ENCODE measurements at places on chromosomes 5 and 9.

GRCh38 chr5:170297589-170298462 lies at the start of gene LCP2:
LCP2 (minus strand) TSS chr5:170297777; CDS start chr5:170297611, 166 bp downstream.
- DNase-seq: no peak

GRCh38 chr9:124520206-124520596 lies 13.0 kb upstream of the NR5A1 start:
- DNase-seq: no peak

GRCh38 chr5:76607353-76607871 lies 15.8 kb downstream of the F2RL2 start:
- peak; percentile 50 for DNase-seq

DNA sequence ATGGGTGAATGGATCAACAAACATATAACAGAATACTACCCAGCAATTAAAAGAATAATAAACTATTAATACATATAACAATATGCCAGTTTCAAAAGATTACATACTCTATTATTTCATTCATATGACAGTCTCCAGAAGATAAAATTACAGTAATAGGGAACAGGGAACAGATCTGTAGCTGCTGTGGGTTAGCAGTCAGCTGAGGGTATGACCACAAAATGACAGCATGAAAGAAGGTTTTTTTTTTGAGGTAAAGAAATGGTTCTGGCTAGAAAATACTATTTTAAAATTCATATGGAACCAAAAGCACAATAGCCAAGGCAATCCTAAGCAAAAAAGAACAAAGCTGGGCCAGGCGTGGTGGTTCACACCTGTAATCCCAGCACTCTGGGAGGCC lies 73.0 kb upstream of the NR5A1 start:
- DNase-seq: no peak

DNA sequence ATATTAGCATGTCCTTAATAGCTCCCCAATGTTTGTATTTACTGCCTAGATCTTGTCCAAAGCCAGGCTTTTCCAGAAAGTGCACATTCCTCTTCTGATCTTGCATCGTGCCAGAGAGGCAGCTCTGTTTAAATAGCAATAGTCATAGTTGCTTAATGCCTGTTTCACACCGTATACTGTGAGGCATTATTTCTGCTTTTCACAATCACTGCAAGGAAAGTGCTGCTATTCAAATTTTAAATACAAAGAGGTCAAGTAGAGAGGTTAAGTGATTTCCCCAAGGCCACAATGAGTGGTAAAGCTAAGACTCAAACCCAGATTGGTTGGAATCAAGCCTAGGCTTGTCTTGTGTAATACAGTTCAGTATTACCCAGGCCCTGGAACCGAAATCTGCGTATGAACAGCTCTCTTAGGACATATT lies 153.6 kb downstream of the SNX18 start:
- peak; percentile 68 for DNase-seq

- DNase-seq: no peak
These were observed 209.8 kb downstream of the ADAMTS6 start for GRCh38 chr5:65271906-65272305.

DNA sequence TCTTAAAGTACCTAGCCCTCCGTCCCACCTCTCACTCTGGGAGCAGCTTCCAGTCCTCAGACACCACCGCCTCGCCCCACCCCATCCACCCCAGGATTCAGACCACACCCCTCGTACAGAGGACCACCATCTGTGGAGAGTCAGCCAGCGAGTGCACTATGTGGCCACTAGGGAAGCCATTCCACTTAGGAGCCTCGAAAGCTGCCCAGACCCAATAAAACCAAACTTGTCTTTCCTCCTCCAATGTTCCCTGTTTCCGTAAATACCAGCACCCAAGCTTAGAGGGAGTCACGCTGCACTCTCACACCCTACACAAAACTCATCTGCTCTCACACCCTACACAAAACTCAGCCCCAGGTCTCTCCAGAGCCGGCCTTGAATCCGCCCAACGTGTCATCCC lies 1.9 kb downstream of the GCNT4 start:
- peak; percentile 31 for DNase-seq

- DNase-seq: no peak
These were observed 3.6 kb downstream of the PSMD5 start for GRCh38 chr9:120839146-120839545.

- DNase-seq: peak; percentile 96
These were observed 190.5 kb downstream of the TTLL11 start for GRCh38 chr9:121902461-121903135.

- DNase-seq: no peak
These were observed 228.9 kb upstream of the CDH9 start for GRCh38 chr5:27267209-27267824.

- DNase-seq: no peak
These were observed 209.5 kb downstream of the SLIT3 start for GRCh38 chr5:169091396-169091980.

DNA sequence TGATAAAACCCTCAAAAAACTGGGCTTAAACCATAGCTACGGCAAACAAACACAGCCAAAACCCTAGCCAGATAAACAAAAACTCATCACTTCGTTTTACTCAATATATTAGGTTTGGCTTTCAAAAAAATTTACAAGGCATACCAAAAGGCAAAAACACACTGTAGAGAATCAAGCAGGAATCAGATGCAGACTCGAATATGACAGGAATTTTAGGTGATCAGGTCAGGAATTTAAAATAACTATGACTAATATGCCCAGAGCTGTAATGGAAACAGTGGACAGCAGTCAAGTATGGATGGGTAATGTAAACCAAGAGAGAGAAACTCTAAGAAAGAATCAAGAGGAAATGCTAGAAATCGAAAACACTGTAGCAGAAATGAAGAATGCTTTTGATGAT lies 26.5 kb upstream of the DOCK2 start:
- peak; percentile 44 for DNase-seq

GRCh38 chr9:74760031-74760700 lies 127.6 kb downstream of the TRPM6 start:
- DNase-seq: peak; percentile 78

DNA sequence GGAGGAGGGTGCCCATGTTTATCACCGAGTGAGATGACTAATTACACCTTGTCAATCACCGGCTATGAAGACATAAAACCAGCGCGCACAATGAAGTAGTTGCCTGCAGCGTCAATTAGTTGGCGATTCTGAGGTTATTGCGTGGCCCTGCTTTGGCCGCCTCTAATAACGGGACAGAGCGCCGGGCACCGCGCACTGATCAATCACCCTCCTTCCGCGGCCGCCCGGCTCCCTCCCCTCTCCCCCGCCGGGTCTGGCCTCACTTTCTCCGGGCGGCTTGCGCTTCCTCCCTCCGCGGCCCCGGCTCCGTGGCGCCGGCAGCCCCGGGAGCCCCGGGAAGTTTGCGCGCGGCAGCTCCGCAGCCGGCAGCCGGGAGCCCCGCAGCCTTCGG lies 3.3 kb upstream of the LHX2 start:
- DNase-seq: no peak

DNA sequence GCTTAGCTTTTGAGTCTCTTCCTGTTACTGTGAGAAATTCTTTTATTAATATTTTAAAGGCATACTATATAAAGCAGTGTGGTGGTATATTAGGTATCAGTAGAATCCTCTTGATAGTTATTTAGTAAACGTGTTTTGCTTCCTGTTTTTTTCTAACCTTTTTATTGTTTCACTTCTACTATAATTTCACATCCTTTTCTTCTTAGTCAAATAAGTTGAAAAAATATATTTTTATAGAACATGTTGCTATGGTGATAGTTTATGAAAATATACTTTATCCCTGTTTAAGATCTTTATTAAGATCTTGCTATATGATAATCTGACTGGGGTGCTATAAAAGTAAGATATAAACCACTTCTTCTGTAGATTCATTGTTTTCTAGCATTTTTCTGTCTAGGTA lies 2.1 kb downstream of the POLK start:
- no peak for DNase-seq

GRCh38 chr5:61953913-61954312 lies 352.1 kb upstream of the KIF2A start:
- no peak for DNase-seq

GRCh38 chr9:126534431-126535186 lies 79.1 kb upstream of the LMX1B start:
- no peak for DNase-seq

GRCh38 chr9:109251080-109251775 lies 69.6 kb downstream of the EPB41L4B start:
- DNase-seq: peak; percentile 58

DNA sequence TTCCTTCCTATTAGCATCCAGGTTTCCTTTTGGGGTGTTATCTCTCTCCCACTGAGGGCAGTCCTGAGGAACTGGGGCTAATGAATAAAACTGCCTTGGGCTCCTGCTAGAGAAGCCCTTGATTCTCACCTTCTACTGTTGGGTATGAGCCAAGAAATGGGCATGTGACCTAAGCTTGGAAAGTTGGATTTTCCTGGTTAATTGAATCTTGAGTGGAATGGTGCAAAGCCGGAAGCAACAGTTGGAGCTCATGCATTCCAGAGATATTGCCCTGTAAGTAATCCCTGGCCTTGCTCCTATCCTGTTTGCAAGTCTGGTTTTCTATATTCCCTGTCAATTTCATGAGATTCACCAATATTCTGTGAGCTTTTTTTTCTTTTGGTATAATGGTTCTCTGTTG lies 158.5 kb upstream of the ELL2 start:
- no peak for DNase-seq

GRCh38 chr9:93540305-93540704 lies 36.1 kb upstream of the PHF2 start:
- no peak for DNase-seq

GRCh38 chr9:137321726-137322361 lies 19.8 kb upstream of the NRARP start:
- no peak for DNase-seq

DNA sequence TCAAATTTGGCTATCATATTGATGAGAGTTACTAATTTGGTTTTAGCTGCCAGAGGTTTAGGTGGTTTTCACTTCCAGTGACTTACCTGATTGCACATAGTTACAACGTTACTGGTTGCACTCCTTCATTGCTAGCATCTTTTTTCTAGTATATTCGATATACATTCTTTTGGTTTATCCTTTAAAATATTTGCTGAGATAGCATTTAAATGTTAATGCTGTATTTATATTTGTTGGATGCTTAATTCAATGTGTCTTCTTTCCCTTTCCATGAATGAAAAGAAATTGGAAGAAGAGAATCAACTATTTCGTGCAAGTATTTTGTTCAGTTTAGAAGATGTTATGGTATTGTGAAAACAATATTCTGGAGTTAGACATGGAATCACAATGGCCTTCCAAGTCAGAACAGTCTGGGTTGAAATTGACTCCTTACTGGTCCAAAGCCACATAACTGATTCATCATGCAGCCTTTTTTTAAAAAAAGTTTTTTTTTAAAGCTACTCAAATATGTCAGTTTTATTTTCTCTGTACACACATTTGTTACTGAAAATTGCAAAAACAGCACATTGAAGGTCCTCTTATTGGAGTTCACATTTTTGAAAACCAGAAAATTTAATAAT lies 2.2 kb downstream of the SPIN1 start:
- no peak for DNase-seq

DNA sequence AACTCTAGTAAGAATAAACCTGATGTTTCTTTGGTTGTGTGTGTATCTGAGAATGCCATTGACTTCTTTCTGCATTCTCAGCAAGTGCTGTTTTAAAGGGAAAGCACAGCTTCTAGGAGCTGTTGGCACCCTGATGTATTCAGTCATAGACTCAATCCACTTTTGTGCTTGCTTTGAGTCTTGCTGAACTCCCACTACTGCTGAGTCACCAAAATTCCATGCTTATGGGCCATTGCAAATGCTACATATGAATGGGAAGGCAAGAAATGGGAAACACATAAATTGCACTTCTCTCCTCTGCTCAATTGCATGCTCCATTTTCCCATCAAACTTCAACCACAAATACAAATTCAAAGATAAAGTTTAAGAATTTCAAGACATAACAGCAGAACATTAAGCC lies 9.8 kb upstream of the FTMT start:
- no peak for DNase-seq

DNA sequence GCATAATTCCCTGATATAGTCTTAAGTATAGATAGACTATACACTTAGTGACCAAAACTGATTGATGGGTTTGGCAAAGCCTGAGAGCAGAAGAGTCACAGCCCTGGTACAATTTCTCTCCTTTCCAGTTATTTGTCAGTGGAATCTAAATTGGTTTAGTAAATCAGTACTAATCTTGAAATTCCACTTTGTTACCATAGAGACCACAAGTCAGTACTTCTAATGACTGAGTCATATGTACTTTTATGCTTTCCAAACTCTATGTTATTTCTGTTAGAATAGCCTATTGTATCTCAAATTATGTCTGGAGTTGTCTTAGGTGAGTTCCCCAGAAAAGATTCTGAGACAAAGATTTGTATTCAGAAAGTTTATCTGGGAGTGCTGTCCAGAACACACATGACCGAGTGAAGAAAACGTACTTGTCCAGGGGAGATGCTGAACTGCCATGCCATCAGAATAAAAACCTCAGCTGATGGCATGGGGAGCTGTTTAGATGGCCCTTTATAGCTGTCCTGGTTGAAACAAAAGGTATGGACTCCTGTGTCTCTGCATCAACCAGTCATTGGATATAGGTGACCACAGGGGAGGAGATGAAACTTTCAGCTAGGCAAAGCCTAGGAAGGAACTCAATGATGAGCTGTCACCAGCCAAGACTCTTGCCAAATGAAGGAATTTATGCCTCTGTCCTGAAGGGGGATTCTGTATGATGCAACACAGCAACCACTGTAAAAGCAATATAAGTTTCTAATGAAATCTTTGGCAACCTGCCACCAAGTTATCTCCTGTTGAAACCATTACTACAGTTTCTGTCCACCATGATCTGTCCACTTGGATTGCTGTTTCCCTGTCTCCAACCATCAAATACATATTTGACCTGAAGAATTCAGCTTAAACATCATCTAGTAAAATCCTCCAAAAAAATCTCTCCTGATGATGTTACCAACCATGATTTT lies 18.0 kb upstream of the SMC2 start:
- DNase-seq: peak; percentile 85

DNA sequence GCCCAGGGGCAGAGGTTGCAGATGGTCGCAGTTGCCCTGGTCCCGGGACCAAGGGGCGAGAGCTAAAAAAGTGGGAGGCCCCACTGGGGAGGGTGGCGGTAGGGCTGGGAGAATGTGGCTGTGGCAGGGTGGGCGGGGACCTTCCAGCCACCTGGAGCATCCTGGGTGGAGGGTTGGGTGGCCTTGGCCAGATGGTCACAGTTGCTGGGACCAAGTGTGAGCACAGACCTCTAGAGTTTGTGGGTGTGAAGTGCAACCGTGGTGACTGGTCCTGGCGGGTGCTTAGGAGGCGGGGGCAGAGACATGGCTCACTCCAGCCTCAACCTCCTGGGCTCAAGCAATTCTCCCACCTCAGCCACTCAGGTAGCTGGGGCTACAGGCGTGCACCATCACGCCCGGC lies 5.7 kb upstream of the TRAF2 start:
- DNase-seq: no peak

DNA sequence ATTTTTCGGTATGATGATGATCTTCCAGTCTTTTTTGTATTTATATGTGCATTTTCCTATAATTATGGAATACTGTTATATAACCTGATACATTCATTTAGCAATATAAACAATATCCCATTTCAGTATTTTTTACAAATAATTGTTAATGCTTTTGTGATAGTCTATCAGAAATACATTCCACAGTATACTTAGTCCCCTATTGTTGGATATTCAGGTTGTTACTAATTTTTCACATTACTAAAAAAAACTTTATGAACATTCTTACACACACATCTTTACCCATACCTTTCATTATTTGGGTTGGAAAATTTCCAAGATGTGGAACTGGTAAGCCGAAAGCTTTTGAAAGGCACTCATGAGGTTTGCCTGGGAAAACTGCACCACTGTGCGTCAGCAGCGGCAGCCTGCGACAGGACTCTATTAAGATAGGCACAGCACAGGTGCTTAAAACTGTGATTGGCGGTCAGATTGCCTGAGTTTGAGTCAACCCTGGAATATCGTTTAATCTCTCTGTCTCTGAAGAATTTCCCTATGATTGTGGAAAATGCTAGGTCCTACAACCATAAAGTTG lies 147.5 kb upstream of the ERCC6L2 start:
- DNase-seq: no peak

Measured in cardiac fibroblast (primary cell).